ENCODE measurements at places on chromosomes 5 and 9. TPM values are rescaled to one million over a fixed set of nuclear protein-coding genes. Genes with fewer than 3 reads are reported as not detected.

CDKN2B gene
- not detected for total RNA-seq

DNA sequence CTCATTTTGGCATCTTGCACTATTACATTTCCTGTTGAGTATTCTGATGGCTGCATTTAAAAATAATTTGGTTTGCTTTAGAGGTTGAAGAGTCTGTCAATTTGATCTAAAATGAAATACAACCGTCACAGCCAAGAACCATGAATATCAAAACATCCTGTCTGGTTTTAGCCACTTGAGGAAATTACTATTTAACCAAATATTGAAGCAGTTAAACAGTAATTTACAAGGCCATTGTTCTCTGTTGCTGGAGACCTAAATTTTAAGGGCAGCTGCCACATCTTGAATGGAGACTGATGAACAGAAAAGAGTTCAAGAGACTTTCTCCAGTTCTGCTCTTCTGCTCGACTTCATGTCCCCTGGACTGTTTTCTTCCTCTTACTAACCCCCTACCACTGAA, 549.4 kb downstream of the LRRC70 start:
- no peaks in the 10 kb centered on the region for H3K4me1 ChIP-seq
- H3K36me3 ChIP-seq, result no peaks in the 10 kb centered on the region
- no peak overlapping the region for H3K27ac ChIP-seq
- DNase-seq, result no peak

DNA sequence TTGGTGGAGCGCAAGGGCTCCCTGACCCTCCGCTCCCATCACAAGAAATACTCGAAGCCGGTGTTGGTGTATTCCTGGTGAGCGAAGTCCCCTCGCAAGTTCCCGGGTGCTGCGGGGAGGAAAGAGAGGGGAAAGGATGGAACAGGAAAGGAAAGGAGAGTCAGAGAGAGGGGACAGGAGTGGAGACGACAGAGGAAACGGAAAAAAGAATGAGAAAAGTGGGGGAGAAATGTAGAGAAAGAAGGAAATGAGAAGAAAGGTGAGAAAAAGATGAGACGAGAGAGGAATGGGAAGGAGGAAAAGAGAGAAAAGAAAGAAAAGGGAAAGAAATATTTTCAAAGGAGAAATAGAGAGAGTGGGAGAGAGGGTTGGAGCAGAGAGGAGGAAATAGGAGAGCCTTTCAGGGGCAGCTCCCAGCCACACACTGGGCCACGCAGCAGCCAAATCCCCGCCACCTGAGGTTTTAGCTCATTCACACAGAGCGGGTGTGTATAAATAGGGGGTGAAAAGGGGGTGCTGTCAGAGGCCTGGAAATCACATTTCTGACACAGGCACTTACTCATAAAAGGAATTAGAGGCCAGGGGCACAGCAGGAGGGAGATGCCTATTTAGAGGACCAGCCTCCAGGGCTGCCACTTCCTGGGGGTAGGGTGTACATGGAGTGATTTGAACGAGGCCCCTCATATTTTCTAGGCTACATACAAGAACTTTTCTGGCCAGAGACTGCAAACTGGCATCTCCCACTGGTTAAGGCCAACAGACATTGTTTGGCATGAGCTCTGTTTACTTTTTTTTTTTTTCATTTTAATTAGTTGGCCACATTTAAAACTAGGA, 555 bp downstream of the CFAP95 start:
- H3K4me3 ChIP-seq, result peak overlapping the region; percentile 74
- H3K27me3 ChIP-seq, result peaks cover 26% of the 10 kb centered on the region
- peaks cover 60% of the 10 kb centered on the region for H3K4me1 ChIP-seq
- peaks cover 6% of the 10 kb centered on the region for H3K36me3 ChIP-seq
- no peak overlapping the region for H3K27ac ChIP-seq

GRCh38 chr9:18347386-18348082, 126.4 kb upstream of the ADAMTSL1 start:
- no peaks in the 10 kb centered on the region for H3K4me1 ChIP-seq
- no peaks in the 10 kb centered on the region for H3K36me3 ChIP-seq
- no peak overlapping the region for H3K27ac ChIP-seq
- no peaks in the 10 kb centered on the region for H3K27me3 ChIP-seq
- no peak for DNase-seq

DNA sequence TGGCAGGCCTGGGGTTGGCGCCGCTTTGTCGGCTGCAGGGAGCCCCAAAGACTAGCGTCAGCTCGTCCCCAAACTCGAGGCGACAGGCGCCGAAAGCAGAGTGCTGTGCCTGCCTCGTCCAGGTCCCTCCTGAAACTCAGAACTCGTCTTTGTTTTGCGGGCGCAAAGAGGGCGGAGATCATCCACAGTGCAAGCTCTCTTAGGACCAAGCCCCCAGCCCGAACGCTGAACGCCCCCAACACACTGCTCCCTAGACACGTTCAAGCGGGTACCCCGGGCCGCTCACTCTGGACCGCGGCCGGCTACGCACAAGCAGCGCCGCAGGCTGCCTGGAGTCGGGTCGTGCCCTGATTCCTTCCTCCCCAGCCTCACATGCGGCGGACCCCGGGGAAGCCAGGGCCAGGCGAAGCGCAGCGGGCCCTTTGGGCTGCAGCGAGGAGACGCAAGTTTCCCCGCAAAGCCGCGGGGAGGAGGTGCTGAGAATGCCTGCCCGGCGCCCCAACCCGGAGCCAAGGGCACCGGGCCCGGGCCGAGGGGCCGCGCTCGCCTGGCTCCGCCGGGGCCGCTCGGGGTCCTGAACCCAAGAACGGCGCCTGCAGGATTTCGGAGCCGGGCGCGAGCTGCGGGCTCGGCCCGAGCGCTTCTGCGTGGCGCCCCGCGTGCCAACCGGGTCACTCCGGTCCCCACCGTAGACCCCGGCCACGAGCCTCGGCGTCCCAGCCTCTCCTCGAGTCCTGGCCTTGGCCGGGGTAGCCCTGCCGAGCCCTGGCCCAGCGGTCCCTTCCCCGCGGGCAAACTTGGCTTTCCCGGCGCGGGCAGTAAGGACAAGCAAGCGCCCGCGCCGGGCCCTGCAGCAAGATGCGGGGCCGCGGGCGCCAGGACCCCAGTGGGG, 738 bp downstream of the FSTL4 start:
- no peak overlapping the region for H3K27ac ChIP-seq
- DNase-seq, result peak; percentile 6
- H3K36me3 ChIP-seq, result no peaks in the 10 kb centered on the region
- peaks cover 53% of the 10 kb centered on the region for H3K27me3 ChIP-seq

DNA sequence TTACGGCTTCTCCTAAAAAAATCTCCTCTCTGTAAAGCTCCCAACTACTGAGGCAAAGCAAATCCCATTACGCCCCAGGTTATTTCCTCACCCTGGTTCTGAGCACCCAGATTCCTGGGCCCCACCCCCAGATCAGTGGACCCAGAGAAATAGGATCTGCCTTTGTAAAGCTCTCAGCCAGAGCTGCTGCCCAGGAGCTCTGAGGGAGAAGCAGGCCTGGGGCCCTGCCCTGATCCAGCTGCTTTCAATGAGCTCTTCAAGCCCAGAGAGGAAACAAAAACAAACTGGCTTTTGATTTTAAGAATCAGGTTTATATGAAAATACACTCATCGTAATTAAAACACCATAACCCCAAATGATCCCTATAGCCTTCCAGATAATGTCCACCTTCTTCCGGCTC, 124.5 kb downstream of the C5orf15 start:
- no peak overlapping the region for H3K4me3 ChIP-seq
- H3K4me1 ChIP-seq, result no peaks in the 10 kb centered on the region
- H3K27me3 ChIP-seq, result peaks cover 7% of the 10 kb centered on the region
- H3K36me3 ChIP-seq, result no peaks in the 10 kb centered on the region

- H3K27me3 ChIP-seq, result peaks cover 14% of the 10 kb centered on the region
- no peak for DNase-seq
- no peaks in the 10 kb centered on the region for H3K4me1 ChIP-seq
- no peaks in the 10 kb centered on the region for H3K36me3 ChIP-seq
- H3K27ac ChIP-seq, result no peak overlapping the region
- no peak overlapping the region for H3K4me3 ChIP-seq
Measured at GRCh38 chr9:18474783-18475182, 830 bp downstream of the ADAMTSL1 start.

DNA sequence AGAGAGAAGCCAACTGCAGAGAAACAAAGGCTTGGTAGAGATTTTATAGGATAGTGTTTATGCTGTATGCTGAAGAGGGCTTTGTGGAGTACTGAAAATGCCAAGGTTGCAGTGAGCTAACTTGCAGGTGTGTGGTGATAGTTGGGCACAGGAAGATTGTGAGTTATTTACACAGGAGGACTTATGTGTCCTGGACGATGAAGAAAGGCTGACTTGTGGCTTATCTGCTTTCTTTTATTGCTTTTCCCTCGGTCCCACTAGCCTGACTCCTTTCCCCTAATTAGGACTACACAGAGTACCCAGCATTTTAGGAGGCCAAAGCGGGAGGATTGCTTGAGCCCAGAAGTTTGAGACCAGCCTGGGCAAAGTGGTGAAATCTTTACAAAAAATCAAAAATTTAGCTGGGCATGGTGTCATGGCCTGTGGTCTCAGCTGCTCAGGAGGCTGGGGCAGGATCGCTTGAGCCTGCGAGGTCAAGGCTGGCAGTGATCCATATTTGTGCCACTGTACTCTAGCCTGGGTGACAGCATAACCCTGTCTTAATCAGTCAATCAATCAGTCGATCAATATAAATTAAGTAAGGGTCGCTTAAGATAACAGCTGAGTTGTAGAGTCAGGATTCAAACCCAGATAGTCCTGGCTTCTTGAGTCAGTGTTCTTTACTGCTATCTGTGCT, 61.9 kb downstream of the UBE2R2 start:
- no peak overlapping the region for H3K27ac ChIP-seq
- no peaks in the 10 kb centered on the region for H3K27me3 ChIP-seq
- peaks cover 47% of the 10 kb centered on the region for H3K4me1 ChIP-seq

LCN2 gene
- total RNA-seq, result not detected

DNA sequence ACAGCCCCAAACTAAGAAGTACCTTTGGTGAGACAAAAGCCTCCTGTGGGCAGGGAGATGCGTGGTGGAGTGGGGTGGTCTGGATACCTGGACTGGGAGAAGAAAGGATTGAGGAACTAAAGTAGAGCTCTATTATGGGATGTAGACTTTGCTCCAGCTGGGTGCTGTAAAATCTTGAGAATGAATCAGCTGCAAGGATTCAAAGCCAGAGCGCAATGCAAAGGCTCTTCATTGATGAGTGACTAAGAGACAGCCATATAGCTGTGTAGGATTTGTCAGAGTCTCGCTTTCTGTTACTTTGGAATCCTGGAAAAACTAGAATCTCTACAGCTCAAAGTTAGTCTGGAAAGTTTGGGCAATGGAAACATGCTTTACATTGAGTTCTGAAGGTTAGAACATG, 159.9 kb downstream of the TAF11L14 start:
- no peak for DNase-seq
- H3K4me1 ChIP-seq, result no peaks in the 10 kb centered on the region
- no peaks in the 10 kb centered on the region for H3K27me3 ChIP-seq
- no peaks in the 10 kb centered on the region for H3K36me3 ChIP-seq

- H3K27ac ChIP-seq, result no peak overlapping the region
- no peaks in the 10 kb centered on the region for H3K36me3 ChIP-seq
- peaks cover 9% of the 10 kb centered on the region for H3K4me1 ChIP-seq
- H3K4me3 ChIP-seq, result no peak overlapping the region
- H3K27me3 ChIP-seq, result no peaks in the 10 kb centered on the region
Measured at GRCh38 chr9:100106616-100107015, 7.6 kb downstream of the INVS start.

NINJ1 gene
- total RNA-seq, result 121 TPM

DNA sequence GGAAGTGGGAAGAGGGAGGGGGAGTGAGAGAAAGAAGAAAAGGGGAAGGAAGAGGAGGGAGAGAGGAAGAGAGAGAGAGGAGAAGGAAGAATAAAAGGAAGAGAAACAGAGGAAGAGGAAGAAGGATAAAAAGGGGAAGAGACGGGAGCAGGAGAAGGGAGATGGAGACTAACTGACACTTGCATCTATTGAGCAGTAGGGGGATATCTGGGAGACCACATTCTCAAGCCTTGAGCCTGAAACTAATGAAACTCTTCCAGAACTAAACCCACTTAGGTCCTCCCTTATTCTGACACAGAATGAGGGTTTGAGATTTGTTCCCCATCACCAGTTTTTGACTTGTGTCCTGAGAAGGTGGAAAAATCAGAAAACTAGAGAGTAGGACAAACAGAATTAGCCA, 533.3 kb downstream of the CDH12 start:
- DNase-seq, result no peak
- no peaks in the 10 kb centered on the region for H3K4me1 ChIP-seq
- H3K4me3 ChIP-seq, result no peak overlapping the region
- H3K27me3 ChIP-seq, result no peaks in the 10 kb centered on the region

DNA sequence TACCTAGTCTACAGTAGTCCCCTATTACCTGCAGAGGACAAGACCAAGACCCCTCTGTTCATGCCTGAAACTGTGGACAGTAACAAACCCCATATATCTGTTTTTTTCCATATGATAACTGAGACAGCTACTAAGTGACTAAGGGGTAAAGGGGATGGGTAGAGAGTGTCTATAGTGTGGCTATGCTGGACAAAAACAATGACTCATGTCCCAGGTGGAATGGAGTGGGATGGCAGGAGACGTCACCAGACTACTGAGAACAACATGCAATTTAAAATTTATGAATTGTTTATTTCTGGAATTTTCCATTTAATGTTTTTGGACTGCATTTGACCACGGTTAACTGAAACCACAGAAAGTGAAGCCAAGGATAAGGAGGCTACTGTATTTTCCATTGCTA, 171.8 kb downstream of the AGTPBP1 start:
- no peak overlapping the region for H3K4me3 ChIP-seq
- H3K36me3 ChIP-seq, result peaks cover 12% of the 10 kb centered on the region
- DNase-seq, result no peak
- no peaks in the 10 kb centered on the region for H3K27me3 ChIP-seq
- no peaks in the 10 kb centered on the region for H3K4me1 ChIP-seq

DNA sequence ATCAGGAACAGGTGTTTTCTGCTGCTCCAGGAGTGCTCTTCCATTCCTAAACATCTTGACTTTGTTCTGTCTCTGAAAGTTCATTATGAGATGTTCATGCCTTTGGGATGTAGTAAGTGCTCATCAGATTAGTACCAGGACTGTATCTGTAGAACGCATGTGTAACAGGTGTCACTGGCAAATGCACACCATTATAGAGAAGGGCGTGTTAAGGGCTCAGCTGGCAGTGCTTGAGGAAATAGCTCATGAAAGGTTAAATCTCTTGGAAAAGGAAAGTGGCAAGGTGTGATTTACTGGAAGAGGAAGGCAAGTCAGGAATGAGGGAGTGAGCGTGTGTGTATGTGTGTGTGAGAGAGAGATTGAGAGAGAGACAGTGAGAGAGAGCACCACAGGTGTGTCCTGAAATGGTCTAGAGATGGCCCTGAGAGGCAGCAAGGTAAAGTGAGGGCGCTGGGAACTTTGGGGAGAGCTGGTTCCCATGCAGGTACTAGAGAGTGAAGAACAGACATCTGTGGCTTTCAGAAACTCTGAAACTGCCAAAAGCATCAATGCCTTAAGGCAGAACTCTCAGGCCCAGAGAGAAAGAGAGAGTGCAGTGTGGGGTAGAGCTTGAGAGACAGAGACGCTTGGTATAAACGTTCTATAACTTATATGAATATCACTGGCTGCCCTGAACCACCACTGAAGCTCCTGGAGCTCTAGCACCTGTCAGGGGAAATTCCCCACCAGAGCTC, 13.7 kb upstream of the CXCL14 start:
- no peak overlapping the region for H3K4me3 ChIP-seq
- no peak overlapping the region for H3K27ac ChIP-seq
- H3K27me3 ChIP-seq, result peaks cover 8% of the 10 kb centered on the region
- DNase-seq, result no peak

Measured in activated T-cell treated with anti-CD3 and anti-CD28 coated beads, Interleukin-2, amount 50 U/mL, for 72 hours (primary cell).